Activated T-cell treated with anti-CD3 and anti-CD28 coated beads for 24 hours (primary cell): ENCODE measurements at places on chromosomes 3 and 15.

DNA sequence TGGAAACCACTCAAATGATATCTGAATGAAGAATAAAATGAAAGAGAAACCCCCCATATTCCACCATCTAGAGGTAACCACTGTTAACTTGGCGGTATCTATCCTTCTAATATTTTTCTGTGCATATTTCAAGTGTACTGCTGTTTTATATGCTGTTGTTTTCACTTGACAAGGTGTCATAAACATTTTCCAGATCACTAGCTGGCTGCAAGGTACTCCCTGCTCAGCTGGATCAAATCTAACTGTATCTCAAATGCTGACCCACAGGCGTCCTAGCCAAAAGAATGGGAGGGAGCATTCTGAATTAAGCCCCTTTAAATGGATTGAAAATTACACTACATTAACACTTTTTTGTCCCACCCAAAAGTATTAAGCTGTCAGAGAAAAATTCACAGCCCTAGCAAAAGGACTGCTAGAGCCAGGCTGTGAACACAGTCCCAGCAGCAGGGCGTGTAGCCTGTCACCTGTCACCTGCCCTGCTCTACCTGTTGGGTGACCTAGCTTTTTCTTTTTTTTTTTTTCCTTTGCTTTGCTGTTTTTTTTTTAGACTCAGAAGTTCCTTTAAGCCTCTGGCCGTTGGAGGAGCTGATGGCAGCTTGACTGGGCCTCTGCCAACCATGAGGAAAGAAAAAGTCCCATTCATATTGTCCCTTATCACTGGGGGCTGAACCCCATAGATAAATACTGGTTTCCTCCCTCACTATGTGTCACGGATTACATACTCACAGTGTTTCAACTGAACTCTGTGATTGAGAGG is 93.7 kb upstream of the TSC22D2 start:
- DNase-seq: no peak

- no peak for DNase-seq
These were observed 18.1 kb upstream of the ZBED2 start for GRCh38 chr3:111613294-111613693.

GRCh38 chr3:14235912-14236295 is 57.3 kb downstream of the LSM3 start:
- DNase-seq: no peak

GRCh38 chr3:185874119-185874518 is 49.3 kb upstream of the IGF2BP2 start:
- no peak for DNase-seq

DNA sequence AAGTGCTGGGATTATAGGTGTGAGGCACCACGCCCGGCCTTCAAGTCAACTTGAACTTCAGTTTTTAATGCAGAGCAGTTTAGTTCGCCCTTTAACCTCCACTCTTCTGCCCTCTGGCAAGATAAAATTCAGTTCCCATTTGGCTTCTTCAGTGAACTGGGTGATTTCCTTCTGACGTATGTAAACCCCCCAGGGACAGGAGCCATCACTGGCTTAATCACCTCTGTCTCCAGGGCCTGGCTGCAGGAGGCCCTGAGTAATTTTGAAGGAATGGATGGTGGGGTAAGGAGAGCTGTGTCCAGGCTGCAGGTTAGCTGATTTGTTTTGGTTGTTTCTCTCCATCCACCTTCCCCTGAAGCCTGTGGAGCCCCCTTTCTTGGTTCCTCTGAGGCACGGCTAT is 11.9 kb downstream of the MCM2 start:
- no peak for DNase-seq

GRCh38 chr15:31049111-31049510 is 52.4 kb downstream of the TRPM1 start:
- DNase-seq: no peak

DNA sequence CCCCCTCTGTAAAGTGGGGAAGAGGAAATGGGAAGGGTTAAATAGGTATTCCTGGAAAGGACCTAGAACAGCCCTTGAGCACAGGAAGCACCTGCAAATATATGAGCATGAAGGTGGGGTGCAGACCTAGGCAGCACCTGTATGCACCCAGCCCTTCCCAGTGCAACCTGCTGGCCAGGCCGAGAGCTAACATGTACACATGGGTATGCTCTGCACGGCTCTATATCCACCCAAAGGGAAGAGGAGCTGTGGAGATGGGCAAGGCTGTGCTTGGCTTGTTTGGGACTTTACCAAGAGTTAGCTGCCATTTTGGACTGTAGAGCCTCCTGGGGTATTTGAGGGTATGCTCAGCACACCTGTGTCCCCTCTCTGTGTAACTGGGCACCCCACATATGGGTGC is 171.2 kb downstream of the KLF13 start:
- DNase-seq: no peak

DNA sequence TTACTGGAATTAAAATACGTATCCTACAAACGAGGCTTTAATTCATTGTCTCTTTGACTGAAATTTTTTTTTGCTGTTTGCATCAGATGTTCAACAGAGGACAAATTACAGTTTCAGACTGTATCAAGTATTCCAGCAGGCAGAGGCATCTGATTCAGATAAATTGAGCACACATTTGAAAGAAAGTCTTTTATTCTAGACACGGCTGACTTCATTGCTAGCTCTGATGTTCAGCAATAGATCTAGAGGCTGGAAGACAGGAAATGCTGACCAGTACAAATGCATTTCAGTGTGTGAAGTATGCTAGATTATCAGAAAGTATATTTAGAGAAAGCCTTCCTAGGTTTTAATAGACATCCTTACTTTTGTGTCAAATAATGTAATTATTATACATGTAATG is 472.2 kb downstream of the NLGN1 start:
- DNase-seq: no peak
